ENCODE measurements at places on chromosomes 2 and 18.

- peak; percentile 100 for DNase-seq
Observed at GRCh38 chr2:2613279-2614199, 282.5 kb upstream of the MYT1L start.

DNA sequence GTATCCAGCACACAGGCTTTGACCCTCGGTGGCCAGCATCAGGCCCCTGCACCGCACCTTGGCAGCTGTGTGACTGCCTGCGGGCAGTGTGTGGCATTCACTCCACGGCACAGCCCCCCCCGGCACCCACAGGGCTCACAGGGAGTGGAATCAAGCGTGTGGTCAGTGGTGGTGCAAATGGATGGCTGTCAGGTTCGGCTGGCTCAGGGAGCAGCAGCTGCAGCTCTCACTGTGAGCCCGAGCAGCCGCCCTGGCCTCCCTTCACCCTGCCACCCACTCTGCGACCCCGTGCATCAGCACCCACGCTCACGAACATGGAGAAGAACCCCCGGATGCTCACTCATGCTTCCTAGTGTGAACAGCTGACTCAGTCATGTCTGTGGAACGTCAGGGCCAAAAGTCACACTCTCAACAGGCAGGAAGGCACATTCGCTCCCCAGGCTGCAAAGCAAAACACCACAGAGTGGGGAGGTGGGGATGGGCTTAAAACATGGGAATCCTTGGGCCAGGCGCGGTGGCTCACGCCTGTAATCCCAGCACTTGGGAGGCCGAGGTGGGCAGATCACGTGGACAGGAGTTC is 41.5 kb upstream of the GPC1 start:
- no peak for DNase-seq

DNA sequence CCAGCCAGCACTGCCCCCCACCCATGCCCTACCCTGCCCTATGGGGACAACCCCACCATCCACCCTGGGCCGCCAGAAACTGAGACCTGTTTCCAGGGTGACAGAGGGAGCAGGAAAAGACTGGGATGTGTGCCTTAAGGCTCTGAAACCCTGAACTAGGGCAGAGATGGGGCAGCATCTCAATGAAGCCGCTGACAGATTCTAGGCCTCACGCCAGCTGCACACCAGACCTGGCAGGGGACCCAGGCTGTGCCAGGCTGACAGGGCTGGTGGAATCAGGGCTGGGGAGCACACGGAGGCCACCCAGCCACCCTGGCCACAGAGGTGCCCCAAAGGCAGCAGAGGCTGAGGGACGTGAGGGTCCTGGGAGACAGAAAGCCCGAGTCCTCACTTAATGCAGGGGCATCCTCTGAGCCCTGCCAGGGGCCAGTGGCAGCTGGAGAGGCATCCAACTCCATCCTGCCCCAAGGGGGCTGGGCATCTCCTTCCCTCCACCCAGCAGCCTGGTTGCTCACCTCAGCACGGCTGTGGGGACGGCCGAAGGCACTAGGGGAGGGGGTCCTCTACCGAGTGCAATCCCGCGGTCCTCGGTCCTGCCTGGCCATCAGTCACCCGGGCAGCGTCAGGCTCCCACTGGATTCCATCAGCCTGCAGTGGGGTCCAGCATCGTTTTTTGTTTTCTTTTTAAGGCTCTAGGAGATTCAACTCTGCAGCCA is 169.2 kb downstream of the ZFP36L2 start:
- no peak for DNase-seq

DNA sequence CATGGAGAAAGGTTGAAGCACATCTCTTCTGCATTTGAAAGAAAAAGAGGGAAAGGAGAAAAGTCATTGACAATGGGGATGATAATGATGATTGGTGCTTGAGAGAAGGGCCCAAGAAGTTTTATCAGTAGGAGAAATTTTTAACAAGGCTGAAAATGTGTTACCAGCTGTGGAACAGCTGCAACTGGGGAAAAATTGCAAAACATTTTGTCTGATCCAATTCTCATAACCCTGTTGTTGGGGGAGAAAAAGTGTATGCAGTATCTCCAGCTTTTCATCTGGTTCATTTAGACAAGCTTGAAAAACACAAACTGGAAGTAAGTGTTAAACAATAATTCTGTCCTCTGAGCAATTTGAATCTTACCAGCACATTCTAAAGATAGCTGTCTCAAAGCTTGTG is 92.7 kb downstream of the CSRNP3 start:
- DNase-seq = no peak

- no peak for DNase-seq
Observed at GRCh38 chr2:218431878-218432277, 13.0 kb downstream of the VIL1 start.

DNA sequence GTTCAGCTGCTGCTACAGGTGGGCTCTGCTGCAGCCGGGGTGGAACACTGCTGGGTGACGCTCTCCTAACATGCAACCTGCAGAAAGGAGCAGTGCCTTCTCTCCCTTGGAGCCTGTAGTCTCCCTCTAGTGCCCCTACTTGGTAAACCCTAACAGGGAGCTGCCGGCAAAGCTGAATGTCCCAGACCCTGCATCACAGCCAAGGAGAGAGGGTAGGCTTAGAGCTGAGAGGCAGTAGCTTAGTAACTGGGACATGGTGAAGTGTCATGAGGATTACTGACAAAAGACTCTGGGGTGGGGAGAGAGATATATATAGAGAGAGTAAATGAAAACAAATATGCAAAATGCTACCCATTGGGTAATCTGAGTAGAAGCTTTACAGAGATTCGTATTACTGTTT is 9.9 kb downstream of the NCAPH start:
- no peak for DNase-seq

- no peak for DNase-seq
Observed at GRCh38 chr18:45724601-45725000, 620 bp downstream of the SLC14A1 start.

DNA sequence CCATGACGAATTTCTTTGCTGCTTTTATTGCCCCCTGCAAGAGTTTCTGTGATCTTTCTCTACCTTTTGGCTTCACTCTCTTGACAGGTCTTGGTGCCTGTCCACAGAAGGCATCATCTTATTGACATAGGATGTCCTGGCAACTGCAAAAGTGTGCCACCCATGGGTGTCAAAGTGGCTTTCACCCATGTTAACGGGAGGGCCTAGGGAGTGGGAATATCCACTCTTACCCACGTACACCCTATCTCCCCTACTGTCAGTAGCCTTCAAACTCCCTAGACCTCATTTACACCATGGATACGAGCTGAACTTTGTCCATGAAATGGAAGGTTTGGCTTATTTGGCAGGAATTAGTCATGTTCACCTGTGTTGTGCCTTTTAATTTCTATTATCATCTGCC is 16.2 kb upstream of the SULT1C3 start:
- DNase-seq = no peak

DNA sequence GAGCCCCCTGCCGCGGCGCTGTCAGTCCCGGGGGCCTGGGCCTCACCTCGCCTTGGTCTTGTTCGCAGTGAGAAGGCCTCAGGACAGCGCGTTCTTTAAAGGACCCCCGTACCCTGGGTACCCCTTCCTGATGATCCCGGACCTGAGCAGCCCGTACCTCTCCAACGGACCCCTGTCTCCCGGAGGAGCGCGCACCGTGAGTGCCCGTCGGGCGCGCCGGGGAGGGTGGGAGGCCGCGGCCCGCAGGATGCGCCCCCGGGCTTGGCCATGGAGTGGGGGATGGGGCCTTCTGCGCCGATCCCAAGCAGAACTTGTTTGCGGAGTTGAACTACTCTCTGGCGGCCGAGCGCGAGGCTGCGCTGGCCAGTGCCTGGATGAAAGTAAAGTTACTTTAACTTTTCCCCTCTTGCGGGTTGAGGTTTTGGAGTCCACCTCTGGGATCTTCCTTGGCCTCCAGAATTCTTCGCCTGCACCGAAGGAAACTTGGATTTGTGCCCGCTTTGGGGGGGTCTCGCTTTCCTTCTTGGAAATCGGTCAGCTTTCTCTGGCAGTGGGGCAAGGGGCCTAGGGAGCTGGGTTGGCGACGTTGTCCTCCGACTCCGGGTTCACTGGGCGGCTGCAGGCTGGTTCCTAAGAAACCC is 1.2 kb downstream of the TCF7L1 start:
- no peak for DNase-seq

- DNase-seq = no peak
Observed at GRCh38 chr2:235737396-235737795, 243.6 kb downstream of the AGAP1 start.

GRCh38 chr2:96407041-96407918 is 71.7 kb downstream of the NCAPH start:
- peak; percentile 11 for DNase-seq

DNA sequence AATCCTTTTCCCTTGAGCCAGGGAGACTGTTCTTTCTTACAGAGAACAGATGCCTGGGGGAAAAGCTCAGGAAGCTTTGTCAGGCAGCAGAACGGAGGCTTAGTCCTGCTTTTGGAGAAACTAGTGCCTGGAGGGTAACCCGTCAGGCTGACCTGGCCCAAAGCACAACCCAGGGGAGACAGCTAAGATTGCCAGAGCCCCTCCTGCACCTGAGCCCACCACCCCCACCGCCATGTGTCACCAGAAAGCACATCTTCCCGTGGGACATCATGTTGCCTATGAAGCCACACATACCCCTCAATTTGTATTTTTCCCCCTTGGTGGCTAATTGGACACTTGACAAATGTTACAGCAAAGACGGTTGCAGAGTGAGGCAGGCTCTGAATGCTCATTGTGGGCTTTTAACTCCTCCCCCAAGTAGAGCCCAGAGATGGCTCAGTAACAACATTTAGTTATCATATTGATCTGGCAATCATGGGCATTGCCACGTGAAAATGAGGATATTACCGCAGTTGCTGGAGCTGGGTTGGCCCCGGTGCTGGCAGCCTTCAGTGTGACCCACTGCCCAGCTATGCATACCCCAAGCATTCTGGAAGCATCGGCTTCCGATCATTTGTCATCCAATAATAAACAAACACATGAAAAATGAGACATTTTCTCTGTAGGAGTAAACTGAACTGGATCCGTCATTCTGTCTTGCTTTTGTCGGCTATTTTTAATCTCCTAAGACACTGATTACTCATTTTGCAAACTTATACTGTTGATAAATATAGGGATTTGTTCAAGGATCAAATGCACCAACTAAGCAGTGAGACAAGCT is 229.5 kb downstream of the ATAD2B start:
- DNase-seq = no peak
